CD4-positive, alpha-beta T cell treated with Interleukin-4 for 4 hours (primary cell): ENCODE measurements at places on chromosomes 2 and 18.

DNA sequence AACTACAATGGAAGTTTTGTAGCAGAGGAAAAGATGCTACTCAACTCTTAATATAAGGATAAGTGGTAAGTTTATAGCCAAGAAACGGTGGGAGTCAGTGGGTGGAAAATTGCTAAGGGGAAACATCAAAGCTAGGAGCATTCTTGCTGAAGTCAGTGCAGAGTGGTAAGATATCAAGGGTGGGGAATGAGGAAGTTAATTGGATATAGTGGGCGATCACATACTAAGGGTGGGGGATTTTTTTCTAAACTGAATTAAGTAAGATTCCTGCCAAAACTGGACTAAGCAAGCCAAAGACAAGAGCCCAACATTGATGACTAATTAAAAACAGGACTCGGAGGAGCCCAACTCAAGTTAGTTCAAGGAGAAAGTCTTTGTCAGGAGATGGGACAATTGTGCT, 525.4 kb downstream of the CCDC85A start:
- no peak for DNase-seq

DNA sequence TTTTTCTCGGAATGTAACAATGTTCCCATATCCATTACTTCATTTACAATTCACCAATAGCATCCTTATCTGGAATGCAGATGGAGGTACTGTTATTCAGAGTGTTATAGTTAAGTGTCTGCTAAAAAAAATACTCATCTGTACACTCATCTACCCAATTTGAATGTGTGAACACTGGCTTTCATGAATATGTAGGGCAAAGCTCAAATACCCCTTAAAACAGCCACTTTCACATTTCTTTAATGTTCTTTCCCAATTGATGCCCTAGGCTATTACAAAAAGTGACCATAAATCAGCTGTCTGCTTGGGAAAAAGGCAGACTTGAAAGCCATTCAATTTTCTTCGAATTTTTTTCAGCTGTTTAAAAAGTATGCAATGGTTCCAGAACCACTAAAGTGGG, 796.3 kb upstream of the FSHR start:
- DNase-seq = no peak

- DNase-seq = no peak
Measured at GRCh38 chr2:20487392-20488174, 40.7 kb downstream of the RHOB start.

GRCh38 chr2:197075281-197075680, 148.8 kb upstream of the PGAP1 start:
- DNase-seq = no peak

GRCh38 chr18:8262221-8262620, 347.0 kb upstream of the RAB12 start:
- DNase-seq = no peak

GRCh38 chr18:76621782-76622495, 126.9 kb upstream of the ZNF516 start:
- no peak for DNase-seq

DNA sequence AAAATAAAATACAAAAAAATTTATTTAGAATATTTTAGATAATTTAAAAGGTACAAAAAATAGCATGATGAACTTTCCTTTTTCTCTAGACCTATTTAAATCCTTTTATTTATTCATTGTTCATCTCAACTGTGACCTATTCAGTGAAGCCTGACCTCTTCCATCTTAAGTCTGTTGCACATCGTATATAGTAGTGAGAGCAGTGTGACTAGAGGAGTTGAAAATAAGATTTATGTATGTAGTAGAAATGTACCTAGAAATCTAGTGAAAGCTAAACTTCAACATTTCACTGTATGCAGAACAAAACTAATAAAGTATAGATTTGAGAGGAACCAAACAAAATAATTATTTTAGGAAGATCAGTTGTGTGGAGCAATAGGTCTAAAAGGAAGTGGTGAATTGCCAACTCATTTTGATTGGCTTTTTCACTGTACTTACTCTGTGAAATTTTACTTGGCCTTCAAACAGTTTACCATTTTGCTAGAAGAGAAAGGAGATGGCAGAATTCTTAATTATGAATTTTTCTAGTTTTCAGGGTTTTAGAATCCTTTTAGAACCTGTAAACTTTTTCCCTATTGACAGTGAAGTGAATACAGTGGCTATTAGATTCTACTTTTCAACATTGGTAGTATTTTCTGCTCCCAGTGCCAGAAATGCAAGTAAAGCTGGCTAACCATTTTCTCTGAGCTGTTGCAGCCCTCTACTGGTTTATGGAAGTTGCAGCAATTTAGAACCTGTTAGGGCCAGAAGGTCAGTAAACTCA, 11.0 kb downstream of the ANKRD12 start:
- DNase-seq = peak; percentile 70

GRCh38 chr2:227613272-227613660, 1.4 kb downstream of the SCYGR3 start:
- DNase-seq = no peak

- no peak for DNase-seq
Measured at GRCh38 chr2:151027151-151027550, 234.5 kb downstream of the RBM43 start.

- DNase-seq = no peak
Measured at GRCh38 chr18:62828852-62829251, 113.5 kb downstream of the PHLPP1 start.

DNA sequence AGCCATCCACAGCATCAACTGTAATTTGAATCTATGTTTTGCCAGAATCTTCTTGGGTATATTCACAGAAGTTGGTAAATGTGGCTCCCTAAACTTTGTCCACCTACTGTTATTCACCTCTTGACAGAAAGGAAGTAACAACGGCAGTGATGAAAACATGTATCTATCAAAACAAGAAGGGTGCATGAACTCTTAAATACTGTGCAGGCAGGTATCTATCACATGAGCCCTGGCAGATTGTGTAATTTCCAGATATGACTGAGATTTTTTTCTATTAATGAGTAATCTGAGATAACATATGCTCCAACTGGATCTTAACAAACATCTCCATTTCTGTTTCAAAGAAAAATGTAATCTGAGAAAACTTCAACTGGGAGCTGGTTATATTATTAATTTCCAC, 36.6 kb downstream of the SFT2D3 start:
- DNase-seq = no peak

GRCh38 chr2:241762933-241763369, 13.7 kb upstream of the GAL3ST2 start:
- DNase-seq = peak; percentile 89

DNA sequence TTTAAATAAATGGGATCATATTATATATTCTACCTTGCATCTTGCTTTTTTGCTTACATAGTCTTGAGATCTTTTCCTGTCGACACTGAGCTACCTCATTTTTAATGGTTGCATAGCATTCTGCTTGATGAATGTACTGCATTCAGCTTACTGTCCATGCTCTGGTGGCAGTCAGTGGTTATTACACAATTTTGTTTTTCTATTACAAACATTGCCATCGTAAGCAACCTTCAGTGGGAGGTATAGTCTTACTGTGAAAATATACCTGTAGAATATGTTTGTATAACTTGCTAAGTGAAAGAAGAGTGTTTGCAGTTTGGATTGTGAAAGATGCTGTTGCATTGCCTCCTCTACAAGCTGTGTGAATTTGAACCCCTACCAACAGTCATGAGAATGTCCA, 43.4 kb downstream of the UBXN4 start:
- DNase-seq = no peak

GRCh38 chr2:230939691-230940470, 14.8 kb upstream of the GPR55 start:
- no peak for DNase-seq

DNA sequence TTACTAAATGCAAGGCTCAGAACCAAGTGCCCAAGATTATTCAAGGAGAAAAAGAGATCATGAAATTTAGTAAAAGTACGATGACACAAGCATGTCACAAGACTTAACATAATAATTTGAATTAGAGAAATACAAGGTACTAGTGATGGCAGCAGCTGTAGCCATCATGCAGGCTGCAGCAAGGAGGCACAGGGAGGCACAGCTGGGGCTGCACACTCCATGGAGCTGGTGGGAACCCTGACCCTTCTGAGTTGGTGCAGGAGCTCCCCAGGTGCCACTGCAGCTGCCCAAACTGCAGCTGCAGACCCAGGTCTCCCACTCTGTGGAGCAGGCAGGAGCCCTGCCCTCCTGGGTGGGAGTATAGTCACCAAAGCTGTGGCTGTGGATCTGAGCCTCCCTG, 46.0 kb downstream of the COL3A1 start:
- DNase-seq = no peak

- DNase-seq = no peak
Measured at GRCh38 chr2:236137066-236137465, 31.1 kb downstream of the GBX2 start.

GRCh38 chr18:3172097-3172496, 47.7 kb downstream of the MYOM1 start:
- no peak for DNase-seq

- DNase-seq = no peak
Measured at GRCh38 chr18:48991319-48991660, 40.5 kb upstream of the SMAD7 start.

- no peak for DNase-seq
Measured at GRCh38 chr2:18630541-18630940, 41.2 kb upstream of the NT5C1B start.

DNA sequence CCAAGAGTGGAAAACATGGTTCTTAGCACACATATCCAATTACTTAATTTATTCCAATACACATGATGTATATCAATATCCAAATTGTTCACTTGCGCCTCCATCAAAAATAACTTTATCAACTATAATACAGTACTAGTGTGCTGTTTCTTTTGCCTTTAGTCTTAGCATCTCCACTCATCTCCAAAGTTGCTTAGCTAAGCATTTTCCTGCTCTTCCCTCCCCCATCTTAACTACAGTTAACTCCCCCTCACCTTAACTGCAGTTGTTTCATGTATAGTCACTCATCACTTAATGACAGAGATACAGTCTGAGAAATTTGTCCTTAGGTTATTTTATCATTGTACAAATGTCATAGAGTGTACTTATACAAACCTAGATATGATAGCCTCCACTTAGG, 705.2 kb upstream of the LINC00305 start:
- DNase-seq = no peak

DNA sequence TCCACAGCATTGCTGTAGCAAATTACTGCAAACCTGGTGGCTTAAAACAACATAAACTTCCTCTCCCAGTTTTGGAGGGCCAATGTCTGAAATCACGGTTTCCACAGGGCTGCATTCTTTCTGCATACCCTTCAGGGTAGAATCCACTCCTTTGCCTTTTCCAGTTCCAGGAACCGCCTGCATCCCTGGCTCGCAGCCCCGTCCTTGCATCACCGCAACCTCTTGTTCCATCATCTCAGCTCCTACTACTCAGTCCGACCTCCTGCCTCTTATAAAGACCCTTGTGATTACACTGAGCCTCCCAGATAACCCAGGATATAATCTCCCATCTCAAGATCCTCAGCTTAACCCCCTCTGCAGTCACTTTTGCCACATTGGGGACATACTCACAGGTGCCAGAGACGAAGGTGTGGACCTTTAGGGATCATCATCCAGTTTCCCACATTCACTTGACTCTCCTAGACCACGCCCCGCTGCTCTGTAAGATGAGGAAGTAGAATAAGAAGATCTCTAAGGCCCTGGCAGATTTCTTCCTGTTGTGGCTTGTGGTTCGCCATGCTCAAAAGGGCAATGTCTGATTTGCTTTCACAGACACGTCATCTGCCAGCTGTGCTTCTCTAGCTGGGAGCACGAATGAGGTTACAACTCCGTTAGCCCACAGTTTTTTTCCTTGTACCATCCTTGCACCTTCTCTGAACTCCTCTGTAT, 103.6 kb upstream of the AGAP1 start:
- DNase-seq = peak; percentile 26

- no peak for DNase-seq
Measured at GRCh38 chr2:221203125-221203524, 369.0 kb downstream of the EPHA4 start.

DNA sequence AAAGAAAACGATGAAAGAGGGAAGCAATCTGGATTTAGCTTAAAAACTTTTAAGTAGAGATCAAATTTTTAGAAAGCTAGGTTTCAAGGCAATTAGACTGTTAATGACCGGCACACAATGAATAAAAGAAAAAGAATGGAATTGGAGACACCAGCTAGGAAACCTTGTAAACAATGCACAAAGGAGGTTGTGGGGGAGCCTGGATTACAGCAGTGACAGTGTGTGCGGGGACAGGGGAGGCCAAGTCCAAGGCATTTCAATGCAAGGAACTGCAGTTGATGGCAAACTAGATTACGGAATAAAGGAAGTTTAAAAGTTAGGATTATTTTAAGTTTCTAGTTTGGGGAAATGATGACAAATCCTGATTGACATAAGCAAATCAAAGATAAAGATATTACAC, 74.5 kb downstream of the DTNB start:
- DNase-seq = no peak

- DNase-seq = no peak
Measured at GRCh38 chr2:67165523-67165990, 231.6 kb upstream of the ETAA1 start.

DNA sequence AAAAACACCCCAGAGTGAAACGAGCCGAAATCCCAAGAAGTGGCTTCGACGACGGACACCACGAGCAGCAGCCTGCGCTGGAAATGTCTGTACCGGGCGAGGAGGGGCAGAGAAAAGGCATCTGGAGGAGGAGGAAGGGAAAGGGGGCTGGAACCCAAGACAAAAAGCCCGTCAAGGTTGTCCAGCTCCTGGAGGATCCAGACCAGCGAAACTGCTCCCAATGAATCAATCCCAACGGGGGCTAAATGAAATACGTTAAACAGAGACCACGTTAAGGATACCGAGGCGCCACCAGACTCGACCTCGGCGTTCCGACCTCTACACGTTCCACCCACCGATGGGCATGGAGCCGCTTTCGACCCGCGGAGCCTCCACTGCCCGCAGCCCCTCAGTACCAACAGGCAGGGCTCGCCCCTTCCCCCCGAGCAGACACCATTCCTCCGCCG, 400 bp downstream of the CCDC88A start:
- DNase-seq = peak; percentile 17

DNA sequence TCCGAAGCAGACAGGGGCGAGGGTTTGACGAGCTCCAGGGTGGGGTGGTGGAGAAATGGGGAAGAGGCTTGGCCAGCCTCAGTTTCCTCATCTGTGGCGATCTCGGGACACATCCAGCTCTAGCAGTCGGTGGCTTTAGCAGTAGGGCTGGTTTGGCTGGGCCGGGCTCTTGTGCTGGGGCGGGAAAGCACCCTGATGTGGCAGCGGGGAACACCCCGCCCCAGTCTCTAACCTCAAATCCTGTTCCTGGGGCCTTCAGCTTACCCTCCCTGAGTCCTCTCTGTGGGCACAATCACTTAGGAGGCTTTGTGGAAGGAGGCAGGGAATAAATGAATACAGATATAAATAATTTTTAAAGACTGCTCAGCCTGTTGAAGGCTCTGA, 26.5 kb upstream of the MCFD2 start:
- DNase-seq = peak; percentile 81

- no peak for DNase-seq
Measured at GRCh38 chr18:33627114-33627513, 49.1 kb downstream of the ASXL3 start.
